Hematopoietic multipotent progenitor cell treated with erythropoietin and hydrocortisone succinate and interleukin-3 and kit ligand, for 6 days (in vitro differentiated cells): ENCODE measurements at places on chromosomes 7 and 10.

GRCh38 chr7:84161398-84161797, 33.2 kb downstream of the SEMA3A start:
- no peak for DNase-seq

GRCh38 chr10:117431160-117431559, 55.9 kb upstream of the PDZD8 start:
- DNase-seq = peak; percentile 80

DNA sequence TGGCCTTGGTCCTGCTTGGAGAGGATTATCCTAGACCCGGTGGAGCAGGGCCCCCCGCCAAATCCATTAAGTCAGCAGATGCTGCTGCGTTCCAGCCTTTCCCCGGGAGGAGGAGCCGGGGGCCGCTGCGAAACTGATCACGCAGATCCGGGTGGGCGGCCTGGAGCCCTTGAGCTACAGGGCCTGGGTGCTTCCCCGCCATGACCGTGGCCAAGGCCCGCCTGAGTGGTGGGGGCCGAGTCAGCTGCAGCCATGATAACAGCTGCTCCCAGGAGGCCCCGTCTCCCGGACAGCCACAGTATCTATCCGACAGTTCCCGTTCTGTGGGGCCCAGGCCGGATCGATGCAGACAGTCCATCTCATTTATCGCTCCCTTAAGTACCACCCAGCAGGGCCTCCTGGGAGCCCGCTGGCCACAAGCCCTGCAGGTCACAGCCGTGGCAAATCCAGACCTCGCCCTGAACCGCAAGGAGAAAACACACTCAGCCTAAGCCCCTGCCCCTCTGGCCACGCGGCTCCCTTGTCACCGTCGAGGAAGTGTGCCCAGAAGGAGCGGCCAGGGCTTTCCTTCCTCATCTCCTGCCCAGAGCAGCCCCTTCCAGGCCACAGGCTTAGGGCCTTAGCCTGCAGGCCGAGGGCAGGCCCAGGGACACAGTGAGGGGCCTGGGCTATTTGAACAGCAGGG, 34.4 kb upstream of the SLC29A4 start:
- no peak for DNase-seq

DNA sequence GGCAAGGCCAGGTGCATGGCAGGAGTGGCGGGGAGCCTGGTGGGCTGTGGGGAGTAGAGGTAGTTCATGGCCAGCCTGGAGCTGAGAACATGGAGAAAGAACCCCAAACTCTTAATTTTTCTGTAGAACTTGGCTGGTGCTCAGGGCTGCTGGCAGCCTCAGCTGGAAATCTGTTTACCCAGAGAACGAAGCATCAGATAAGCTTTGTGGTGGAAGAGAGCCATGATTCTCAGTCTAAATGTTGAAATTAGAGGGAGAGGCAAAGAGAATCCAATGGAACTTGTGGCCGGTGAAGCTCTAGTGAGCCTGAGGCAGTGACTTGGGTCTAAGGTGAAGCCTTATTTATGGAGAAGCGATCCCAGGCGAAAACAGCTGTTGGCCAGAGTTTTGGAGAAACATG, 126.4 kb downstream of the CCDC3 start:
- no peak for DNase-seq

DNA sequence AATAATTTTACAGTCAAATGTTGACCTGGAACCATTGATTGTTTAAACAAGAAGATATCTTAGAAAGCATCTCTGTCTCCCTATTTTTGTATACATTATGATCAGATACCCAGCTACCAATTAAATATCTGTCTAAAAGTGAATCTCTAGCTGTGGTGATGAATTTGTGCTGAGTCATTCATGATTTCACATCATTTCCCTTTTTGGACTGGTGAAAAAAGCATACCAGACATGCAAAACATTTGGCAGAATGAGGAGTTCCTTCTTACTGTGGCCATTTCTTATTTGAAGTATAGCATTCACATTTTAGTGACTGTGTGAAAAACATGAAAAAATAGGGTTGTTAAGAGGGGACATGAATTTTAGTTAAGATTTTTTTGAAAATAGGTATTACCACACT, 98.0 kb upstream of the GATA3 start:
- peak; percentile 79 for DNase-seq

DNA sequence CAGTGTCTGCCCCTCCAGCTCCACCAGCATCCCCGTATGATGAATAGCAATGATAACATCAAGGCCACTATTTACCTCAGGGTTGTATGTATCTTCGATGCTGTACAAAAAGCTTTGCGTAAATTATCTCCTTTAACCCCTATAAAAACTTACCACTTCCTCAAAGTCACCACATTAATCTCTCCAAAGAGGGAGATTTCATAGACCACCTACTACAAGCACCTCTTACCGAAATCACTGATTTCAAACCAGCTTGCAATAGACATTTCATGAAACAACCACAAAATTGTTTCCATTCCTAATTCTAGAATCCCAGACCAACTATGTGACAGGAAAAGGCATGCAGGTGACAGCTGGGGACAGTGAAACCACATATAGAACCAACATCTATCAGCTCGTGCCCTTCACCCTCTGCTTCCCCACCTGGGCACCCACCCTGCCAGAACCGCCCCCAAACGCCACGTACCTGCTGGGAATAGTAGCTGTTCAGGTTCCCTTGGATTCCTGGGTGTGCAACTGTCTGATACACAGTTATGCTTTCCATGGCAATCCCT, 20.1 kb upstream of the MMP21 start:
- DNase-seq = no peak

- peak; percentile 91 for DNase-seq
These were observed at the start of gene KDM7A for GRCh38 chr7:140176811-140177702. Gene KDM7A (minus strand): TSS chr7:140176983. CDS start chr7:140176937, 46 bp downstream.

DNA sequence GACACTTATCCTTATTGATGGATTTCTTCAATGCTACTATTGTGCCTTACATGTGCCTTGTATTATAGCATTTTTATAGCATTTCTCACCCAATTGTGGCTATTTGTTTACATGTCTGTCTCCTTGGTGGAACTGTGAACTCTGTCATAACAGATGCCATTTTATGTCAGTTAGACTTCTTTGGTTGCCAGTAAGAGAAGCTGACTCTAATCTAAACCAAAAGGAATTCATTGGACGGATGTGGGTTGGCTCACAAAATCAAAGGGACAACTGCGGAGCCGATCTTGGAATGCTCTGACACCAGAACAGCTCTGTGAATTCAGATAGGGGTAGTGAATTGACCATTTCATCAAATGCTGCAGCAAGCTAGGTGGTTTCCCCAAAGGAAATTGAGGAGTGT, 15.0 kb downstream of the GARIN1A start:
- DNase-seq = no peak

DNA sequence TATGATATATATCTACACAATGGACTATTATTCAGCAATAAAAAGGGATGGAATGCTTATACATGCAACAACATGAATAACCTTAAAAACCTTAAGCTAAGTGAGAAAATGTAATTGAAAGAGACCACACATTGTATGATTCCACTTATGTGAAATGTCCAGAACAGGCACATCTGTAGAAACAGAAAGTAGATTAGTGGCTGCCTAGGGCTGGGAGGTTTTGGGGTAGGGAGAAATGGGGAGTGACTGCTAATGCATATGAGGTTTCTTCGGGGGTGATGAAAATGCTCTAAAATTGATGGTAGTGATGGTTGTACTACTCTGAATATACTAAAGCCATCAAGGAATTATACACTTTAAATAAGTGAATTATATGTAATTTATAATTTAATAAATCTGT, 14.7 kb downstream of the SLC16A9 start:
- no peak for DNase-seq

- DNase-seq = no peak
These were observed 299.6 kb downstream of the INHBA start for GRCh38 chr7:41403291-41403690.
